ENCODE measurements at places on chromosomes 13 and 19.

- DNase-seq: no peak
Observed at GRCh38 chr19:51478381-51479234, at the start of gene CEACAM18. Gene CEACAM18 (plus strand): TSS chr19:51478539.

DNA sequence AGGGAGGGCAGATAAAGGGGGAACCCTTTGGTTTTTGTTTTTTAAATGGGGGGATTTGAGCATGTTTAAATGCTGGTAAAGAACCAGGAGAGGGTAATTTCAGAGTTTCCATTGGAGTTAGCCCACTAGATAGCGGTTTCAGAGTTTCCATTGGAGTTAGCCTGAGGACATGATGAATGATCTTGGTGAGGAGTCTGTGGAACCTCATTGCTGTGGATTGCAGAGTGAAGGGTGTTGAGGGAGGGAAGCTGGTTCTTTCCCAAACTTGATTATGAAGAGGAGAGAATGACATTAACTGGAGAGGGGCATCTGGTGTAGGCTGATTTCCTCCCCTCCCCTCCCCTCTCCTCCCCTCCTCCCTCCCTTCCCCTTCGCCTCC, 5.0 kb downstream of the WASF3 start:
- DNase-seq: no peak

GRCh38 chr13:102400675-102401145, 1.1 kb downstream of the FGF14 start:
- peak; percentile 60 for DNase-seq

DNA sequence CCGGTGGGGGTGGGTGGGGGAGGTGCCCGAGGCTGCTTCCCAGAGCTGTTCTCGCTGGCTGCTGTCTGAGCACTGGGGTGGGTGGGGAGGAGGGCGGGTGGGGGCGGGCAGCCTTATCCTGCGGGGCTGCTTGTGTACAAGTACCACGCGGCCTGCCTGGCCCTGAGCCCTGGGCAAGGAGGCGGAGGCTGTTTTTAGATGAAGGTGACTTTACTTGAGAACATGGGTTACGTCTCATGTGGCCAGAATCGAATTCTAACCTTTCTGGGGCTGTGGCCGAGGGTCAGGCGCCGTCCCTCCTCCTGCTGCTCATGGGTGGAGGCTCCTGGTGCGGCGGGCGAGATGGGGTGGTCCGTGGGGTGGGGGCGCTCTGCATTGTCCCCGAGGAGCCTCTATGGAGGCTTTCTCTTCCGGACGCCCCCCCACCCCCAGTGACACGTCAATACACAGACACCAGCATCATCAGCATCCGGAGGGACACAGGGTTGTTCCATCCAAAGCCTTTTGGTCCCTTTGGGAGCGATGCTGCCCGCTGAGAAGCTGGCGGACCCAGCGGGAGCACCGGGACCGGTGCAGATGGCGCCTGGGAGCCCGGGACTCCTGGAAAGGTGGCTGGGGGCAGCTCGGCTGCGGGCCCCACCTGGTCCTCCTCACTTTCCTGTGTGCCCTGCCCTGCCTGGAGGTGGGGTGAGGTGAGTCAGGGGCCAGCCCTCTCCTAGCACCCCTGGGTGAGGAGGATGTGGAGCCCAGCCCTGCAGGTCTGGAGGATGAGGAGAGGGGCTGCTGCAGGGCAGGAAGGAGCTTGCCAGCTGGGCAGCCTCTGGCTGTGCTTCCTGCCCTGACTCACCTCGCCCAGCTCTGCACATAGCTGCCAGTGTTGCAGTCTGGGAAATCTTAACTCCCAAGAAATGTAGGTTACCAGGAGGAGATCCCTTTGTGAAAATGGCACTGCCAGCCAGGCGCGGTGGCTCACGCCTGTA, 3.4 kb downstream of the BSG start:
- DNase-seq: no peak

DNA sequence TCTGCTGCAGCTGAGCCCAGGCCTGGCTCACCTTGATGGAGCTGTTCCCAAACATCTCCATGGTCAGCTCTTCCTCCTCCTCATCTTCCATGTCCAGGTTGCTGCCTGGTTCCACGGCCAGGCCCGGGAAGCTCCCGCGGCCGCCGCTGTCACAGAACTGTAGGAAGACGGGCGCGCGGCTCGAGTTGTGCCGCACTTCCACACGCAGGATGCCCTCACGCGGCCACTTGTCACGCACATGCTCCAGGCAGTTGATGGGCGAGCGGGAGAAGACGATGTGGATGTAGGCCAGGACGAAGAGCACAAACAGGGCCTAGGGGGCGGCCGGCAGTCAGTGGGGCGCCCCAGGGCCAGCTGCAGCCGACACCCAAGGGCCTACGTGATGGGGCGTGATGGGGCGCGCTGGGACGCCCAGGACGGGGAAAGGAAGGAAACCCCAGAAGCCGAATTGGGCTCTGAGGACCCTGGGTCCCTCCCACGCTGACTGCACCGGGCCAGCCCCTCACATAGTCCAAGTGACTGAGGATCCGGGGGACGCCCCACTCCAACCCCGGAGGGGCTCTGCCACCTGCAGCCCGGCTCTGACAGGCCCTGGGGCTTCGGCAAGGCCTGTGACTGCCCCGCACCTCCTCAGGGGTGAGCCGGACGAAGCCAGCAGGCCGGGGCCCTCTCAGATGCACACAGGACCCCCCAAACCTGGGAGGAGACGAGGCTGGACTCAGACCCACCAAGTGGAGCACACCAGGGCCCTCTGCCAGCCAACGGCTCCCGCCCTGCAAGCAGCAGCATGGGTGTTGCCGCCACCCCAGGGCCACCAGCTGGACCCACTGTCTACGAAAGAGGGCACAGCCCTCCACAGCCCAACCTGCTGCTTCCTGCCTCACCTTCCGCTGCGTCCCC, 6.5 kb downstream of the TMEM259 start:
- no peak for DNase-seq

Measured in SHP77 treated with DMSO at 0.1 percent for 48 hours (cell line).